ENCODE measurements at places on chromosomes 7 and 10. TPM values are rescaled to one million over a fixed set of nuclear protein-coding genes. Genes with fewer than 3 reads are reported as not detected.

The TET1 gene
- 2.8 TPM for total RNA-seq

DNA sequence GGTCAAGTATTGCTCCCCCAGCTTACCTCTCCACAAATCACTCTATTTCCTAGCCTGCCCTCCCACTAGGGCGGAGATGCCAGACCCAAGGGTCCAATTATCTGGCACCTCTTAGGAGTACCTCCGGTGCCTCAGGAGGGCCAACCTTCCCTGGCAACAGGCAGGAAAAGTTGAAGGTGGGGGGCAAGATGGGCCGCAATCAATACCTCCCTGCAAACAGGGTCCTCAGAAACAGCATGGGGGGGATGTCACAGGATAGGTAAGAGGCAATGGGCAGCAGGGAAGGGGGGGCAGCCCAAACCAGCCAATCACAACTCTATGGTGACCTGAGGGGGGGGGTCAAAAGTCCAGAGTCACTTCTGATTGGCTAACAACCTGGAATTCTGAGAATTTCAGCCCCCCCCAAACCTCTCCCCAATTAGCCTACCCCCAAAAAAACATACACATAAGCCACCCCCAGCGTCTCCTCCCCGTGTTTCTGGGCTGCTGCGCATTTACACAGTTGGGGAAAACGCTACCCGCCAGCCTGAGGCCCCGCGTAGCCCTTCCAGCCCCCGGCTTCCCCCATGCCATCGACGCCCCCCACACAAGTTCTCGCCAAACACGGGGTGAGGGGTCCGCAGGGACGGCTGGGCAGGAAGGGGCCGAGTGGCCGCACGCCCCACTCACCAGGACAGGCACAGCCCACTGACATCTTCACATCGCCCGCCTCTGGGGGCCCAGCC lies 589 bp downstream of the LDB1 start:
- peak; percentile 63 for DNase-seq

GRCh38 chr7:106583100-106583499 lies 77.9 kb downstream of the CCDC71L start:
- DNase-seq: no peak

DNA sequence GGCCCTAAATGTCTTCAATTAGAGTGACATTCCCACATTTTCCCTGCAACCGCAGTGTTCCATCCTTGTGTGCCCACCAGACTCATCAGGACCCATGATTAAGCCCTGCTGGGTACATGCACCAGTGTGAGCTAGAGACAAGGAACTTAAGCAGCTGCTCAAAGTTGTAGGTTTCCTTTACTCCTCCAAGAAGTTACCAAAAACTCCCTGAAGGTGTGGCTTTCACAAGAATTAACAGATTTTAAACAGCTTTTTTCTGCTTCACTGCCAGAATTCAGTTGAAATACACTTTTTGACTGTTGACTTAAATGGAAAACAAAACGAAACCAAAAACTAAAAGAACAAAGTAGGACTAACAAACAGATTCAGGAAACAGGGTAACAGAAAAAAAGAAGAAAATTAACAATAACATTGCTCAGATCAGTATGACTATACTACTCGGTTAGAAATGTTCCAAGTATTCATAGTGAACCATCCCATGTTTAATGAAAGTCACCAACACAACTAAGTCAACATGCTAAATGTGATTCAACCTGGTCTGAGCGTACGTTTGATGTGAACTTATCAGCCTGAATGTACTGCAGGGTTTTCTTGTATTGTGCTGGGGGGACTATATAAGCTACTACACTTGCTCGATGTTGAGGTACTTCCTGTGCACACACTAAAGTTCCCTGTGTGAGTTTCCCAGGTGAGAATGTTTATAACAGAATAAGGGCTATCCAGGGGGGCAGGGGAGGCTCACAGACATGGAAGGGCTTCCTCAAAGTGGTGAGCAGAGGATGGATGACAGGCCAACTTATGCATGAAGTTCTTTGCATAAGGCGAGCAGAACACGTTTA lies 22.2 kb downstream of the SLC37A3 start:
- DNase-seq: no peak

The ANXA8 gene
- total RNA-seq: 0.54 TPM

DNA sequence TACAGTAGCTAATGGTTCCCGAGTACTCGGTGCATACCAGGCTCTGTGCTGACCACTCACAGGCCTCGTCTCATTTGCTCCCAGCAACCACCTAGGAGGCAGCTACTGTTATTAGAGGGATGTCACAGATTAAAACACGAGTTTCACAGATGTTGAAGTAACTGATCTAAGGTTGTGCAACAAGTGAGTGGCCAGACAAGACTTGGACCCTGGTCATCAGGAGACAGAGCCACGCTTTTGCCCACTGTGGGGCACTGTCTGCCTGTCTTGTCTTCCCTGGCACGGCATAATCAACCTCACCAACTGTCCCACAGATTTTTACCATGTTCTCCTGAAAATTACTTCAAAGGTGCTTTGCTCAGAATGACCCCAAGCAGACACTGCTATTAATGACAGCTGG lies 111.6 kb upstream of the HABP2 start:
- DNase-seq: peak; percentile 23
